ENCODE measurements at places on chromosomes 4 and X. TPM values are rescaled to one million over a fixed set of nuclear protein-coding genes. Genes with fewer than 3 reads are reported as not detected.

DNA sequence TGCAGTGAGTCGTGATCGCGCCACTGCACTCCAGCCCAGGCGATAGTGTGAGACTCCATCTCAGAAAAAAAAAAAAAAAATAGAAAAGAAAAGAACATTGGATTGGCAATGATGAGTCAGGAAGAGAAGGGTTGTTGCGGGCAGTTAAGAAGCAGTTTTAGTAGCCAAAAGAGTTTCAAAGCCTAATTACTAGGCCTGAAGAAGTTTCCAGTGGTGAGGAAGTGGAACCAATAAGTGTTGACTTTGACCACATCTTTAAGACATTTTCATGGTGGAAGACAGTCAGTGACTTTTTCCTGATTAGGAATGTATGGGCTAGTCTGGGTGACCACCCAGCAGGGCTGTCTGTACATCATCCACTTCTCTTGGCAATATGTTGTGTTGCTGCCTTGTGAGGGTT is 442.3 kb downstream of the AFF2 start:
- no peak for DNase-seq

GRCh38 chrX:114152130-114152529 is 431.8 kb upstream of the HTR2C start:
- no peak for DNase-seq

DNA sequence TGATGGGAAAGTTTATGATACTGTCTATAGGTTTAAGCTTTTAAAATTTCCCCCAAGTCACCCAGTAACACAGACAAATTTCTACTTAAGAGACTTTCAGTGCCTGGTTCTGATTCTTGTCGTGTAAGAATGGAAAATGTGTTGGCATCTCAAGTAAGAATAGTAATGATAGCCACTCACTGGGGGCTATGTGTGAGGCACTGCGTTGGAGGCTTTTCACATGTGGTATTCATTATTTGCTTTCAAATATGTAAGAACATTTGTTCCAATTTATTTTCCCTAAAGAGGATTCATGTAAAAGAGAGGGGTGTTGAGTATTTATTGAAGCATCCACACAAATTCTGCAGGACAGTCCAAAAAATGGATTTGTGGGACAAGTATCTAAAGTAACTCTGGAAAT is 143.6 kb downstream of the FNIP2 start:
- no peak for DNase-seq

GRCh38 chr4:139137763-139138162 is 39.3 kb downstream of the ELF2 start:
- DNase-seq = no peak

- no peak for DNase-seq
These were observed 703.5 kb upstream of the GRID2 start for GRCh38 chr4:91600301-91600700.

DNA sequence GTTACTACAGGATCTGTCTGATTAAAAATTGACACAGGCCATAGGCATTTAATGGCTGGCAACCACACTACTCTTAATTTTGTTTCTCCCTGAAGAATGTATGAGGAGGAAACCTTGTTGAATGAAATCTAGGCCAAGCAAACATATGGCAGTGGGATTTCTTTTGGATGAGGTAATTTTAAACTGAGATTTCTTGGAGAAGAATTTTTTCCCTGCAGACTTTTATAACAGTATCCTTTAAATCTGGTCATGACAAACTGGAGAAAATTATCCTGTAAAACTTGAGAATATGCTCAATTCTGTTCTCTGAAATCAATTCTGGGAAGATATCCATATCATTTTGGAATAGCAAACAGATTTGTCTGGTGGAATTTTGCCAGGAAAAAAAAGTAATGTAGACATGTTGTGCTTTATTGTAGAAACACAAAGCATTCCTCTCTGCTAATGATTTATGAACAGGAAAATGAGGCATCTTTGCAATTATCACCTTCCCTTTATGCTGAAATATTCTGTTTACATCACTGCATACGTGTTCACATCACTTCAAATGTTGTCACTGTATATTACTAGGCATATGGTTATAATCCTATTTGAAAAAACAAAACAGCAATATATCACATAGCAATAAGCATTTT is 108.3 kb upstream of the ARSJ start:
- peak; percentile 73 for DNase-seq

GRCh38 chr4:156193106-156193505 is 239.4 kb upstream of the CTSO start:
- peak; percentile 48 for DNase-seq

DNA sequence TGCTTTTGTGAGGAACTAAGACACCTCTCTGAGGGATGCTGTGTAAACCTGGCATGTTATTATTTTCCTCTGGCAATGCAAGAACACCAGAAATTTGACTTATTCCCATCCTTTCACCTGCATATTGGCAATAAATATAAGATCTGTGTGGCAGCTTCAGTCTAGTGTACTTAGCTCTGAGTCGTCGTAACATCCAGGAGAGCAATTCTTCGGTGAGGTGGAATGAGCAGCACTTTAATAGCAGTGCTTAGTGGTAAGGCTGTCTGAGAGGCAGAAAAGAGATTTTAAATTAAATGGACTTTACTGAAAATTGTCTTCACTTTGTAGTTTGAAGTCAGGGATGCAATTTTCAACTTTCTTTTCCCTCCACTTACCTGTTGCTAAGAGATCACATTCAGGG is 344.9 kb downstream of the PCDH7 start:
- DNase-seq = no peak

DNA sequence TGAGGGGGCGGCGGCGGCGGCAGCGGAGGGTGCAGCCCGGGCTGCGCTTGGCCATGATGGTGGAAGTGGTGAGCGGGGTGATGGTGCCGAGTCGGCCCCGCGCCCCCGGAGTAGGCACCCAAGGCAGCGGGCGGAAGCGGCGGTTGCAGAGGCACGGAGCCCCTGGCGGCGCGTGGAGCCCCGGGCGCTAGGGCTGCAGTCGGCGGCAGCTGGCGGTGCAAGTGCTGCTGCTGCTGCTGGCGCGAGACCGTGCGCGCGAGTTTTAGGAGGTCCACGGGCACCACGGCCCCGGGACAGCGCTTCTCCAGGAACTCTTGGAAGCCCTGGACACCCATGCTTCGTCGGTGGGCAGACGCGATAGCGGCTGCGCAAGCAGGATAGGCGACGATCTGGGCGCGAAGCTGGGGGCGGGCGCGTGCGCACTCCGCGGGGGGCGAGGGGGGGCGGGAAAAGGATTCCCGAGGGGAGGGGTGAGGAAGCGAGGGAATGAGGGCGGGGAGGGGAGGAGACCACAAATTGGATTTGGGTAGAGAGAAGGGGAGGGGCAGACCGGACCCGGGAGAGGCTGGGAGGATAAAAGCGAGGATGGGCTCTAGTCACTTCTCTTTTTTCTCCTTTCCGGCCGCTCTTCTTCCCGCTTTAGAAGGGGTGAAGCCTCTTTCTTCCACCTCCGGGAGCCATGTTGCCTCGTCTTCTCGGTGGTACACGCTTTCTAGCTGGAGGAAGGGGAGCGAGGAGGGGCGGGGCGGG is at the start of gene FAM120C:
FAM120C (minus strand) TSS at position 391 of the 750 bp plus-strand sequence; CDS start at position 335, 56 bp downstream.
- DNase-seq = peak; percentile 87

GRCh38 chr4:145001635-145002034 is 96.4 kb downstream of the ANAPC10 start:
- no peak for DNase-seq

GRCh38 chr4:26207631-26208030 is 113.2 kb upstream of the RBPJ start:
- DNase-seq = no peak

GRCh38 chr4:39383690-39384089 is 17.5 kb upstream of the RFC1 start:
- DNase-seq = no peak

DNA sequence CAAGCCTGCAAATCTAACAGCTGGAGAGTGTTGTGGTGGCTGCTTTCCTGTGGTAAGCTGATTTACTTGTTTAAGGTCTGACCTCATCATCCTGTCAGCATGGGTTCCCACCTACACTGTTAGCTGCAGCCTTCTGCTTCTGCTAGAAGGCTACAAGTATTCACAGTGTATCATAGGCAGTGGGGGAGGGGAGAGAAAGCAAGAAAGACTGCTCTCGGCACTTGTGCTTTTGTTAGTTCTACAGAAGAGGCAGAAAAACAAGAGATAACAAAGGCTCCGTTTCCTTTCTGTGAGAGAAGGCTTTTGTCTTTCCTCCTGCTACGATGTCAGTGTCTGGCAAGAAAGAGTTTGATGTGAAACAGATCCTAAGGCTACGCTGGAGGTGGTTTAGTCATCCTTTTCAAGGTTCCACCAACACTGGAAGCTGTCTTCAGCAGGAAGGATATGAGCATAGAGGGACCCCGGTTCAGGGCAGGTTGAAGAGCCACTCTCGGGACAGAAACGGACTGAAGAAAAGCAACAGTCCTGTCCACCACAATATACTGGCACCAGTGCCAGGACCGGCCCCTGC is at the start of gene KLHL4:
KLHL4 (plus strand) TSS at position 232 of the 571 bp plus-strand sequence; CDS start at position 324, 92 bp downstream.
- DNase-seq = peak; percentile 57

DNA sequence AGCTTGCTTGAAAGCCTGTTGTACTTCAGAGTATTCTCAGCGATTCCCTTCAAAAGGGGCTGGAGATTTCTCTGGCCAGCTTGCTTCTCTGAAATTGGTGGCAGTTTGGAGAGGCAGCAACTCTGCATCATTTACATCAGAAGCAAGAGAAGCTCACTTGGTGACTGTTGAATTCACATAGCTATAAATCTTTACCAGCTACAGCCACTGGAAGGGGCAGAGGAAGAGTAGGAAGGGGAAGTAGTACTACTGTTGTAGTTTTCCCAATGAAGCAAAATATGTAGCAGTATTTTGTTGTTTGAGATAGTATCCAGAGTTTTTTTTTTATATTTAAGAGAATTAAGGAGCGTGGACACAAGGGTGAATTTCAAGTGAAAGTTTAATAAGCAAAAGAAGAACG is 2.8 kb downstream of the TENT5D start:
- no peak for DNase-seq

- DNase-seq = no peak
These were observed 33.8 kb upstream of the GPR174 start for GRCh38 chrX:79110731-79111130.

GRCh38 chrX:27008486-27008885 is 454.7 kb downstream of the PPP4R3C start:
- DNase-seq = peak; percentile 5

GRCh38 chrX:54540289-54540688 is 10.3 kb downstream of the GNL3L start:
- DNase-seq = peak; percentile 23

DNA sequence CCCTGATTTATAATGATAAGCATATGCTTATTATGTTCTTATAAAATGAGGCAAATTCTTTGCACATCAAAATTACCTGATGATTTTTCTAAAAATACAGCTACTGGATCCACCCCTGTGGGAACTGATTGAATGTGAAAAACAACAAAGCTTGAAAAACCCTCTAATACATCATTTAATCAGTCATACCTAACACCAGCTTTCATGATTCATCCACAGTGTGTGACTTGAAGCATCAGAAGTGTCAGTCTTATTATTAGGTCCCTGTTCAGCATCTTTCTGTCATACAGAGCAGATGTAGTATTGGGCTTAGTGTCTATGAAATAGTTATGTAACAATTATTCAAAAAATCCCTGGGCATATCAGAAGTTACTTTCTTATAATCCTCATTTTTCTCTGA is 671.3 kb upstream of the GALNT7 start:
- DNase-seq = no peak

- DNase-seq = no peak
These were observed 238.8 kb upstream of the PCDH10 start for GRCh38 chr4:132910229-132910748.

DNA sequence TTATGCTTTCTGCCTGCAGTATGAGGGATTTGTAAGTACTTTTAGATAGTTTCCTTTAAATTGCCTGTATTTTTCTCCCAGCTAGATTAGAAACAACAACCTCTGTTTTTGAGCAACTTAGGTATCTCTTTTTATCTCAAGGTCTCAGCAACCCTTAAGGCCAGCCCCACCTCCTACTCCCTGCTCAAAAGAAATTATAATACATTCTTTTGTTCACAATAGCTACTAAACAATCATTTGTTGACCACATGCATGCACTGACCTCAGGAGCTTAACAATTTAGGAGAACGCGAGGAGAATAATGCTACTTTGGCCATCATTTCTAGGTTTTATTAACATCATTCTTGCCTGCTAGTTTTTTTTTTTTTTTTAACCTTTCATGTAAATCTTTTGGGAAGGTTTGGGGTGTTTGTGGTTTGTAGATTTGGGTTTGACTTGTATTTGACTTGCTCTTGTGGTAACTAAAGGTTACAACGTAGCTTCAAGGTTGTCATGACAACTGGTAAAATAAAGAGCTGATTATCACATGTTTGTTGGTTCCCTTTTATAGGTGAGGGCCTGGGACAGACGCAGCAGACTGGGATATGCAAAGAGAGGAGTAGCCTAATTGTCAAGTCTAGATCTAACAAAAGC is 145.4 kb upstream of the PLAC1 start:
- no peak for DNase-seq

DNA sequence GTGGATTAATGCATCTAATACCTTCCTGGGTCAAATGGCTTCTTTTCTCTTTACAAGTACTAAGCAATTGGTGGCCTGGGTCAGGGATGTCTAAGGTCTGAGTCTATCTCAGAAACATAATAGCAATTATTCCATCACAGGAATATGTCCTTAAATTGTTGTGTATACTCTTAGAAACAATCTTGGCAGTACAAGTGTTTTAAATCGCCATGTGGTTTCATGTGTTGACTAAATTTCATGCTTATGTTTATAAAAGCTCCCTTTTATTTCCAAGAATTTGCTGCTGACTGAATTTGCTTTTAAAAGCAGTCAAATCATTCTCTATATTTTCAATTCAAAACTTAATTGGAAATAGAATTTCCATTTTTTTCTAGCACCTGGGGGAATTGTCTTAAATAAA is 125.3 kb upstream of the PACRGL start:
- no peak for DNase-seq

DNA sequence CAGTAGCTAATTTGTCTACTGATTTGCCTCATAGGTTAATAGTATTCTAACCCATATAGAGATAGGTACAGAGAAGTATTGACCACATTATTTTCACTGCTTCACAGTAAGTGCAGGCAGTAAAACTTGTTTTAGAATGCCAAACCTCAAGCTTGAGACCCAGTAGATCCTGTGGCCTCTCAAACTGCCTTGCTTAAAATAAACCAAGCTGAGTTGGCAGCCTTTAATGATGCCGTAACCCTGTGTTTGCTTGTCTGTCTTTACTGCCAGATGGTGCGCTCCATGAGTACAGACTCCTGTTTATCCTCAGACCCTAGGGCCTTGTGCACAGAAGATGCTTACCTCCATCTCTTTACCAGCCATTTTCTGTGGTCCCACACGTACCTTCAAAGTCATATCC is 50.8 kb downstream of the ANXA3 start:
- peak; percentile 34 for DNase-seq

The RASGEF1B gene
- total RNA-seq = 17.2 TPM

The ARMCX4 gene
- 23.7 TPM for total RNA-seq

The UGT2B10 gene
- not detected for total RNA-seq

The PAK3 gene
- 5.5 TPM for total RNA-seq

The ITIH6 gene
- total RNA-seq = 0.51 TPM

The ATOH1 gene
- not detected for total RNA-seq

The UNC5C gene
- 2.7 TPM for total RNA-seq

The FAM9B gene
- total RNA-seq = not detected

The ZNF711 gene
- 34.5 TPM for total RNA-seq

The GRIA3 gene
- 3.4 TPM for total RNA-seq

The UTP3 gene
- 21.4 TPM for total RNA-seq

The S100G gene
- total RNA-seq = not detected

The LRRC66 gene
- total RNA-seq = 1.1 TPM

The ASB12 gene
- 5.7 TPM for total RNA-seq

The TEX11 gene
- total RNA-seq = not detected

The CYLC1 gene
- not detected for total RNA-seq
